ENCODE measurements at places on chromosomes 7 and 10.

GRCh38 chr7:130352194-130353074 lies 7.8 kb downstream of the CPA5 start:
- no peak for DNase-seq

GRCh38 chr7:92997152-92997551 lies 120.6 kb downstream of the SAMD9 start:
- DNase-seq: no peak

GRCh38 chr10:3067859-3068179 lies 471 bp downstream of the PFKP start:
- DNase-seq: peak; percentile 38

GRCh38 chr10:75187961-75188426 lies 22.6 kb upstream of the VDAC2 start:
- DNase-seq: peak; percentile 75

GRCh38 chr10:49172061-49172776 lies 16.0 kb downstream of the TMEM273 start:
- DNase-seq: no peak

- DNase-seq: no peak
These were observed 183.5 kb upstream of the HABP2 start for GRCh38 chr10:113369365-113369694.

GRCh38 chr10:7755103-7755502 lies 32.7 kb downstream of the KIN start:
- DNase-seq: no peak
